GM04503 (cell line): ENCODE measurements at places on chromosomes 4 and X.

GRCh38 chr4:78556665-78557064 is 5.1 kb downstream of the ANXA3 start:
- DNase-seq = no peak

DNA sequence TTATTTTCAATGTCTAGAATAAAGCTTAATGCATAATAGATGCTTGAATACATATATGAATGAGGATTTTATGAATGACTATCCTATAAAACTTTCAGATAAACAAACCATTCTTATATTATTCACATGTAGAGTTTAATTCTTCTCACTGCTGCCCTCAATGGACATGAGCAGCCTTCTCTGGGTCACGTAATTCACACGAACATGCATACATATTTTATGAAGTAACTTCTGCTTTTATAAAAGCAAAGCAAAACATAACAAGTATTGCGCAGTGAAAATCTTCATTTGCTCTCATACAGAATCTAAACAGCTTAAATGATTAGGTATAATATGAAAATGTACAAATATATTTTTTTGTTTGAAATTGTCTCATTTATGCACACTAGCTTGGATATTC is 116.7 kb downstream of the TMA16 start:
- DNase-seq = no peak

- DNase-seq = peak; percentile 58
These were observed at the start of gene SPCS3 for GRCh38 chr4:176319704-176320339. Gene SPCS3 (plus strand): TSS chr4:176319966. CDS start chr4:176320077, 111 bp downstream.

DNA sequence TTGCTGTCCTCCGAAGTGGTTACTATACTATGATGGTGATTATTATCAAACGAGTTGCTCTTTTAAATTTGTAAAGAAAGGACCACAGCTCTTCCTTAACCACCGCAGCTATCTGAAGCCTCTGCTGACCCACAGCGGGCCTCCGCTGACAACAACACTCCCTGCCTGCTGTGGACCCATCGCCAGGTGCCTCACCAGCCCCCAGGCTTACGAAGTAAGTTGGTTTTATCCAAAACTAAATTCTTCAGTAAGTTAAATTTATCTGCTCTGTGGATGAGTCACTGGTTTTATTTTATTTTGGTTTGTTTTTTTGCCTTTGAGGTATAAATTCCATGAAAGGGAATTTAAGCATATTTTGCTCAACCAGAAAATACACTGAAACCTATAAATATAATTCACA is 54.7 kb downstream of the SLC9A6 start:
- no peak for DNase-seq

GRCh38 chr4:111717921-111718320 is 427.3 kb upstream of the FAM241A start:
- no peak for DNase-seq

- no peak for DNase-seq
These were observed 36.9 kb downstream of the NBDY start for GRCh38 chrX:56765811-56766553.

DNA sequence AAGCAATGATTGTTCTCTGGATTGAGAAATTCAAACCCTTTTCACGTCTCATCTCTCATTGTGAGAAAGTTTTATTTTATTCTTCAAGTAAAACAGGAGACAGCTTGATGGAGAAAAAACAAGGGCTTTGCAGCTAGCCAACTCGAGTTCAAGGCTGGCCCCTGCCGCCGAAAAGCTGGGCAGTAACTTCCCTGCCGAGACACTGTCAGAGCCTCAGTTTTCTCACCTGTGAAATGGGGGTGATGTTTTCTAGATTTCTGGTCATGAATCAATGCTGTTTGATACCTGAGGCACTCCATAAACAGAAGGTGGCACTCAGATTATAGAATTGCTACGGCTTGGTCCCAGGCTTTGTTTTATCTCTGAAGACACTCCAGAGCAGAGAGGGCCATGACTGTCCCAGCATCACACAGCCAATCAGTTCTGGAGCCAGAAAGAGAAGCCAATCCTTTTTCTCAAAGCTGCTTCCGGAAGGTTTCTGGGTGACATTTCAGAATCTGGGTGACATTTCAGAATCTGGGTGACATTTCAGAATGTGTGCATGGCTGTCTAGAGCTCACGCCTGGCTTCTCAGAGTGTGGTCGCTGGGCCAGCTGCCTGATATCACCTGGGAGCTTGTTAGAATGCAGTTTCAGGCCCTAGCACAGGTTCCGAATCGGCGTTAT is 33.2 kb downstream of the HMX1 start:
- no peak for DNase-seq

- no peak for DNase-seq
These were observed 24.7 kb downstream of the ACE2 start for GRCh38 chrX:15576019-15576418.

DNA sequence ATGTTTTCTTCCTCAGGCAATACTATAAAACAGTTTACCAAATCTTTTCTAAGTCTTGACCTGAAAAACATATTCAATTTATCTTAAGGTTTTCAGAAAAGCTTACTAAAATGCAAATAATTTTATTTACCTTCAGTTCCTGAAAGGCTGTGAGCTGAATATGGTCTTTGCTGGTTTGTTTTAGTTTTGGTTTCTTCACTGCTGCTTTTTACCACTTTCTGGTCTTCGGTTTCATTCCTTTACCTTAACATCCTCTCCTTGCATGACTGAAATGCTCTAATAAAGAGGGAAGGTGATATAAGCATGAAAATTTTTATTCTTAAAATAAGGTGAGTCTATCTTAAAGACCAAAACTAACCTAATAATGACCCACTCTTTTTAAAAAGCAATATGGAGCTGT is 97.1 kb upstream of the NRK start:
- DNase-seq = no peak

DNA sequence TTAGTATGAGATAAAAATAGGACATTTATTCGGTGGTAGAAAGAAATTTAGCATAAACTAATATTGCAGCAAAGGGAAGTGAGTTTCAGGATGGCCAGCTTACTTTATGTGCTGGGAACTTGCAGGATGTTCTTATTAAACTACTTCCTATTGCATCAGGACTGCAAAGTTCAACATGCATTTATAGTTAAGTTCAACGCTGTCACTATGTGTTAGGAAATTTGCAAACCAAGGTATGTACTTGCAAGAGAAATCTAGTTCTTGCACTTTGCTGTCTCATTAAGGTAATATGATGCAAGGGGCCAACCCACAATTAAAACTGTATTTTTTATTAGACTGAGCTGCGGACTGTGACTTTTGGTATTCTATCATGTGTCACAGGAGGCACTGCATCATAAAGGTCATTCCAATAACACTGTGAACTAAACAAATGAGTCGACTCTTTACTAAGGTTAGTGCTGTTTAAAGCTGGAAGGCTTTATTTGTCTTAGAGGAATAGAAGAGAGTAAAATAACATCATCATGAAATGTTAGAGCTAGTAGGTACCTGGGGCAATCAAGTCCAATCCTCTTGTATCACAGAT is 1525.7 kb upstream of the TENM3 start:
- no peak for DNase-seq

DNA sequence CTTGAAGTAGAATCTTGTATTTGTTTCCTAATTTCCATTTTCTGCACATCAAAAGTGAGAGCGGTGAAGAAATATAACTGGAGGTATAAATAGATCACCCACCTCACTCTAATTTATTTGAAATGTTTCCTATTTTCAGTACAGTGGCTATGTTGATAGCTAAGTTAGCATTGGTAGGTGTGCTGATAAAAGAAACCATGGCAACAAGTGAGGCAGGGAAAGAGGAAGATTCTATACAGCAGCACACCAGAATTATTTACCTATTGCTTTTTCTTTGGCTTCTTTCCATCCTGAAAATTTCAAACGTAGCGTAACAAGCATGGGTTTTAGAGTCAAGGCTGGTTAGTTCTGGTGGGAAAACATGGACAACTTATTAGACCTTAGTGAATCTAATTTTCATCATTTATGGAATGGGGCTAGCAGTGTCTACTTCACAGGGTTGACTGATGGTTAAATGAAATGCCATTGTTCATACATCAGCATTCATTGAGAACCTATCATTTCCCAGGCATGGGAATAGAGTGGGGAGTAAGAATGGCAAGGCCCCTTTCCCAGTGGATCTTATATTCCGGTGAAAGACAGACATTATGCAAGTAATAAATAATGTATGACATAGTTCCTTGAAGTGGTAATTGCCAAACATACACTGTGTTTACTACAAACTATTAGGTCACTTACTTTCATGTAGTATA is 30.6 kb upstream of the CTSO start:
- no peak for DNase-seq

GRCh38 chr4:182894681-182895275 is 22.4 kb downstream of the DCTD start:
- DNase-seq = no peak

DNA sequence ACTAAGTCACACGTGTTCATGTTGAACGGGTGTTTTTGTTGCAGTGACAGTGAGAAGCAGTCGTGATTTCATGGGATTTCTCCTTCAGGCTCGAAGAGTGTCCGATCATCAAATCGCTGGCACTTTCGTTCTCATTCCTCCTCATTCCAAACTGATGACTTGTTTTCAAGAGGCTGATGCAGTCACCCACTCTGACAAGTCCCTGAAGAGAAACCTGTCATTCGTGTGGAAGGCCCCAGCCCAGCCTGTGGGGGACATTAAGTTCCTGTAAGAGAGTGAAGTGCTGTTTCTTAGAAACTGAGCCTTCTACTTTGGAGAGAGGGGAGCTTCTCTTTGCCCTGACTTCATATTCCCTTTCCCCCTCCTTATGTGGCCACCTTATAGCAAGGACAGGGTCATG is 8.0 kb downstream of the REELD1 start:
- DNase-seq = no peak

GRCh38 chr4:4869731-4870571 is 10.5 kb downstream of the MSX1 start:
- DNase-seq = no peak

DNA sequence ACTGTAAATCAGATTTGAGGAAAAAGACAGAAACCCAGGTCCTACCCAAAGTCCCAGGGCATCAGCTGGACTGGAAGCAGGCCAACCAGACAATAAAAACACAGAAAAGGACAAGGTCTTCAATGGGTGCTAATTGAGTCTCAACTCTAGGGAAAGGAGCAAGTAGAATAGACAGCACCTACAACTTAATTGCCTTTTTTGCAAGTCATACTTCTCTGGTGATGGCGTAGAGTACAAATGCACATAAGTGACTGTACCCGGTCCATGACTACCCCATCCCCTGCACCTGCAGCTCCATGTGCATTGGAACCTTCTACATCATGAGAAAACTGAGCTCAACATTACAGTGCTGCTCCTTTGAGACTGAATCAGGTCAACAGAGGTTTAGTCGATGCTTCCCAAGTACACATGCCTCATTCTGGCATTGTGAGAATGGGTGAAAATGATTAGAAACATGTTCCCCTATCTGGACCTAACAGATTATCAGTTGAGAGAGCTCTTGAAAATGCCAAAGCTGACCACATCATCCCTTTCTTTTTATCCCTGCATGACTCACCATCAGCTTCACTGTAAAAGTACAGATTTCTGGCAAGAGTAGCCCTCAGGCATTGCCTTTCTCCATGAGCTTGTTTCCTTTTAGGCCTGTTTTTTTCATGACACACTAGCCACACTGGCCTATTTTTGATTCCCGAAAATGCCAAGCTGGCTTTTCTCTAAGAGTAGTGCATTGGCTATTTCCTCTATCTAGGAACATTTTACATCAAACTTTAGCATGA is 298.3 kb downstream of the HS3ST1 start:
- no peak for DNase-seq

- DNase-seq = no peak
These were observed 150.3 kb downstream of the FGF16 start for GRCh38 chrX:77597511-77597910.
